ENCODE measurements at places on chromosomes 2 and 18.

- no peak for DNase-seq
Measured at GRCh38 chr2:99140056-99140859, 1.2 kb upstream of the C2orf15 start.

GRCh38 chr2:193818801-193819499, 1624.2 kb upstream of the TMEFF2 start:
- no peak for DNase-seq

DNA sequence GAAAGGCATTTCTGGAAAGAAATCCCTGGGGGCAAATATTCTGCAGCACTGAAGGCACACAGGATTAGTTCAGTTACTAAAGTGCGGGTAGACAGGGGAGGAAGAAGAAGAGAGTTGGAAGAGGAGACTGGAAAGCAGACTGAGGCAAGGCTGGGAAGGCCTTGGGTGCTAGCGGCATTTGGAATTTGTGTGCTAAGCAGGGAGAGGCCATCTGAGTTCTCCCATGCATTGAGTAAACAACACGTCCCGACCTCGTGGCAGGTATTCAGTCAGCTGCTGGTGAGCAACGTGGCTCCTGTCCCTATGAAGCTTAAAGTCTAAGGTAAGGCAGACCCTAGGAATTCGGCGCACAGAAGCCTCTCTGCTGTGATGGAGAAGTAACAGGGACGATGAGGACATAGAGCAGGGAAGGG, 30.7 kb downstream of the ATP8B1 start:
- no peak for DNase-seq

DNA sequence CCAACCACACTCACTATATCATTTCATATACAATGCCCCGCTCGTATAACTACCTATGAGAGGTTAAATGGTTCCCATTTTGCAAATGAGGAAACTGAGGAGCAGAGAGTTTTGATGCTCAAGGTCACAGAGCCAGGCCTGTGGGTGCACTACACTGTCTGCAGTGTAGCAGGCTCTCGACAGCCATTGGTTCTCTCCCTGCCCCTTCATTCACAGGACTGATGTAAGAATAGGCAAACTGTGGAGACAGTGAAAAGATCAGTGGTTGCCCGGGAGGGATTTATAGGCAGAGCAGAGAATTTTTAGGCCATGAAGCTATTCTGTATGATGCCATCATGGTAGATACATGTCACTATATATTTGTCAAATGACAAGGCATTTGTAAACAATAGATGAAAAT, 39.0 kb upstream of the LBH start:
- DNase-seq: no peak

GRCh38 chr2:101751276-101751815, 53.8 kb downstream of the MAP4K4 start:
- no peak for DNase-seq

GRCh38 chr2:109185821-109186570, 57.0 kb downstream of the SH3RF3 start:
- no peak for DNase-seq

- DNase-seq: no peak
Measured at GRCh38 chr2:11669454-11670291, at the start of gene NTSR2. NTSR2 (minus strand) TSS chr2:11670195; CDS start chr2:11670129, 66 bp downstream.

GRCh38 chr18:72436401-72436800, 107.7 kb downstream of the CBLN2 start:
- no peak for DNase-seq

DNA sequence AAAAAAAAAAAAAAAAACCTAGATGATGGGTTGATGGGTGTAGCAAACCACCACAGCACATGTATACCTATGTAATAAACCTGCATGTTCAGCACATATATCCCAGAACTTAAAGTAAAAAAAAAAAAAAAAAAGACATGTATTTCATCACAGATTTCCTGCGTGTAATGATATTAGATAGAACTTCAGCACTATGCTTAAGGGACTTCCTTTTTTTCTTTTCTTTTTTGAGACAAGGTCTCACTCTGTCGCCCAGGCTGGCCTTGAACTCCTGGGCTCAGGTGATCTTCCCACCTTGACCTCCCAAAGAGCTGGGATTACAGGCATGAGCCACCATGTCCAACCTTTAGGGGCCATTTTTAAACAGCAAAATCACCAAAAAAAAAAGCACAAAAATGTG, 42.0 kb downstream of the NEURL3 start:
- no peak for DNase-seq

DNA sequence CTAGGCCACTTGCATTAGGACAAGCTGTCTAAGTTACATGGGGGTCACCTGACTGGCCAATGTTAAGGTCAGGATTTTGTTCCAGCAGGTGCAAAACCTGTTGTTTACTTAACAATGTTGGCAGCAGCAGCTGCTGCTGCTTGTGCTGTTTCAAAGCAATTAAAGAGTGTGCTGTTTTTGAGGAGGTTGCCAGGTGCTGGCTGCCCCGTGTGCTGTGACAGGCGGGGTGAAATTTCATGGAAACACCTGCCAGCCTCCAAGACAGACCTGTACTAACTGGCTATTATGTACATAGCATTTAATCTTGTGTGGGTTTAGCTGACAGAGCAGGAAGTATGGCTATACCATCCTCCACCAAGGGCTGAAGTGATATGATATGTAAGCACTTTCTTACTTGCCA, 224.9 kb downstream of the ASXL3 start:
- no peak for DNase-seq

GRCh38 chr2:153858250-153858649, 13.5 kb upstream of the GALNT13 start:
- no peak for DNase-seq

GRCh38 chr2:138703242-138703641, 76.9 kb downstream of the NXPH2 start:
- DNase-seq: no peak

DNA sequence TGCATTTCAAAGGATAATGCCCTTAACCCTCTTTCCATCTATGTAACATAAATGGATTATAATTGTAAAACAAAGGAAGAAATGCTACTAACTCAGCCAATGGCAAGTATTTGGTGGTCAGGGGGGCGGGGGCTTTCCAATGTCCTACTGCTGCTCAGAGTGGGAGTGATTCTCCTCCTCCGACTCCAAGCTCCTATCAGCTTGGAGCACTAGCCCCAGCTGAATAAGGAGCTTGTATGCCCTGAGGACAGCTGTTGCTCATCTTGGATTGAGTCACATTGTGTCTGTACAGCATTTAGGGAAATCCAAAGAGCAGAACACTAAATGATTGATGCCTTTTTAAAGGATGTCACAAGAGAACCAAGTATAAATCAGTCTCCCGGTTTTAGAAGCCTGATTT, 105.6 kb upstream of the ZNF521 start:
- DNase-seq: no peak

DNA sequence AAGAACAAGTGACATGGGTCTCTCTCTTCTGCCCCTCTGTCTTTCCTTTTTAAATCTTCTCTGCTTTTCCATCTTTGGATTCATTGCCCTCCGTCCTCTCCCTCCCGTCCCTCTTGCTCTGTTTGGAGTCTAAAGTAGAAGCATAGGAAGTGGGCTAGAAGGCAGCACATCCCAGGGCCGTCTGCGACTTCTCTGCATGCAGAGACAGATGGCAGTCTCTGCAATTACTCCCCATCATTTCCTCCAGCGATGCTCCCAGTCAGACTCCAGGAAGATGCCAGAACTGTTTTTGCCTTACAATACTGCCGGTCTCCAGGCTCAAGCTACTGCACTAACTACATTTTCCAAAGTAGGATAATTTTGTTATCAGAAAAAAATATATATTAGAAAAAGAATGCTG, 35.2 kb upstream of the LPIN2 start:
- DNase-seq: no peak

- DNase-seq: no peak
Measured at GRCh38 chr18:3710712-3711301, 260.8 kb downstream of the TGIF1 start.

DNA sequence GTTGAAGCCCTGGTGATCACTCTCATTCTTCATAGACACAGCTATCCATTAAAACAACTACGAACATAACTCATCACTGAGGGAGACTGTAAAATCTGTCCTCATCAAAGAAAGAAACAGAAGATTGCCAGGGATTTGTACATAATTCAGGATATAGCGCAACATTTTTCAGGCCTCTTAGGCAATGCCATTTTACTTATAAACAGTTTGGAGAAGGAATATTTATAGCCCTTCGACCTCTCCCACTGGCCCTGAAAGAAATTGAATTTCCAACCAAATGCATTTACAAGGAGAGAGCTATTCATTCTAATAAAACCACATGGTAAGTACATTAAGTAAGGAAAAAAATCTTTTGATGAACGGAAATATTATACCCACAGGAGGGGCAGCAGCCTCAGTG, 295.0 kb downstream of the RAD51AP2 start:
- DNase-seq: no peak

GRCh38 chr18:53422896-53423295, 801.6 kb downstream of the MBD2 start:
- DNase-seq: no peak

- no peak for DNase-seq
Measured at GRCh38 chr2:196696423-196697079, 57.0 kb downstream of the CCDC150 start.

DNA sequence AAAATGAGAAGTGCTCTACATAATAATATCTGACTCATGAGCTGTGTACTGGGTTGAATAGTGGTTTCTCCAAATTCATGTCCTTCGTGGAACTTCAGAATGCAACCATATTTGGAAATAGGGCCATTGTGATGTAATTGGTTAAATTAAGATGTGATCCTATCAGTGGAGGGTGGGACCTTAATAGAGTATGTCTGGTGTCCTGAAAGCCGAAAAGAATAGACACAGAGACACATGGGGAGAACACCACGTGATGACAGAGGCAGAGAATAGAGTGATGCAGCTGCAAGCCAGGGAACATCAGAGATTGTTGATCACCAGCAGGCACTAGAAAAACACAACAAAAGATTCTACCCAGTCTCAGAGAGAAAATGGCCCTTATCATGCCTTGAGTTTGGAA, 310.1 kb downstream of the EXOC6B start:
- no peak for DNase-seq

DNA sequence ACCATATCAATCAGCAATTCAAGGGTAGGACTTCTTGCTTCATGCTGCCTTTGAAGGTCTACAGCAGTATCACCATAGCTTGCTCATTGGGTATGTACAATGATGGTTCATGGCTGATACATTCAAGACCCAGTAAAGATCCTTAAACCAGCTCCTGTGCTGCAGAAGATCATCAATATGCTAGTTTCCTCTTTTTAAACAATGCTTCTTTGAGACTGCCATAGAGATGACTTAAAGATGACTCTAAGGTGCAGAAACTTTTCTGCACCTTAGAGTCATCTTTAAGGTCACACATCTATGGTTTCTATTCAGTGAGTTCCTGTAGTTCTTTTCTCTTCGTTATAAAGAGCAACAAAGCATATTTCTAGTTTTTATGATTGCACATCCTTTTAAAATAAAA, 102.8 kb upstream of the KLHL14 start:
- no peak for DNase-seq

DNA sequence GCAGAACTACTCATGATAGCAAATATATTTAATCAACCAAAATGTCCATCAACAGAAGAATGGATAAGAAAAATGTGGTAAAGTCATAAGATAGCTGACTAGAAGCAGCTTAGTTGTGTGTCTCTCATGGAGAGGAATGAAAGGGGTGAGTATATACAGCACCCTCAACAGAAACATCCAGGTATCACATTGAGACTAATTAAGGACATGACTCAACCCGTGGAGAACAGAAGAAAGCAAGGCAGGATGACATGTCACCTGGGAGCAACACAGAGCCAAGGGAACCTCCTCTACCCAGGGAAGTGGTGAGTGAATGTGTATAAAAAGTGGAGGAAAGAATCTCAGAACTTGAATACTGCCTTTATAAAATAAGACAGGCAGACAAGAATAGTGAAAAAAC, 1695.0 kb upstream of the CELF4 start:
- no peak for DNase-seq

GRCh38 chr18:11047156-11047555, 102.2 kb downstream of the PIEZO2 start:
- no peak for DNase-seq

GRCh38 chr2:36584148-36584794, 13.7 kb downstream of the FEZ2 start:
- DNase-seq: no peak

DNA sequence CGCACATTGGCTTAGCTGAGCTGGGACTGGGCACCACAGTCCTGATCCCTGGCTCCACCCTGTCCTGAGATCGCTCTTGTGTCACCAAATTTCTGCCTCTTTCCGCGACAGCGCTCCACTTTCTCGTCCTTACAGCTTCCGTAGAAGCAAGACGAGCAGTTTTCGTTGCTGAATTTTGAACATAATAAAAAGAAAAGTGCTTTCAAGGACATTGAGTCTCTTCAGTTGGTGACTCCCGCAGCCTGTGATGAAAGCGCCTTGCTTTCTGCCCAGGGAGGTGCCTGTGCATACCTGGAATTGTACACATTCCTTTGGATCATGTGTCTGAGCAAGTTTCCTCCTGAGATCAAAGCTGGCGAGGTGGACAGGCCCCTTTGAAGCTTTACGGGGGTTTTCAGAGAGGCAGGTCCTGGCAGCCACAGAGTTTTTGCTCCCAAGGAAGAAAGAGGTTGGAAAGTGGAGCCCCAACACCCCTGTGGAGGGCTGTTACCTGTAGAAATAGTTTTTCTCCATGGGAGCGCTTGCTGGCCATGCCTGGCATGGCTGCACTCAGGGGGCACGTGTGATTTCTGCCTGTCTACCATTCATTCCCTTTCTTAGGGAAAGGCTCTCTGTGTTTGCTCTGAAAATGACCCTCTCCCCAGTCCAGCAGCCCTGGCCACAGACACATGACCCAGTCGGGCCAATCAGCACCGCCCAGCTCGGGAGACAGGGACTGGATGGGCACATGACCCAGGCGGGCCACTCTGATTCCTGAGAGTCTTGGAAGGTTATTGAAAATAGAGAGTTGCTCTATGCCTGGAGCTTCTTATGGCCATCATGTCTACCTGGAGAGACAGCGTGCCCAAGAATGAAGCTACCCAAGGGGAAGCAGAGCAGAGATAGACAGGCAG, 115.6 kb upstream of the OTOS start:
- DNase-seq: no peak

GRCh38 chr18:13836559-13836958, 12.6 kb downstream of the MC5R start:
- DNase-seq: no peak
